Tibial artery (tissue), 4 donors: ENCODE measurements at places on chromosomes 3 and 15.

- H3K27ac ChIP-seq = no peak overlapping the region
- no peaks in the 10 kb centered on the region for H3K27me3 ChIP-seq
Observed at GRCh38 chr3:58835086-58835485, 168.5 kb upstream of the FAM3D start.

DNA sequence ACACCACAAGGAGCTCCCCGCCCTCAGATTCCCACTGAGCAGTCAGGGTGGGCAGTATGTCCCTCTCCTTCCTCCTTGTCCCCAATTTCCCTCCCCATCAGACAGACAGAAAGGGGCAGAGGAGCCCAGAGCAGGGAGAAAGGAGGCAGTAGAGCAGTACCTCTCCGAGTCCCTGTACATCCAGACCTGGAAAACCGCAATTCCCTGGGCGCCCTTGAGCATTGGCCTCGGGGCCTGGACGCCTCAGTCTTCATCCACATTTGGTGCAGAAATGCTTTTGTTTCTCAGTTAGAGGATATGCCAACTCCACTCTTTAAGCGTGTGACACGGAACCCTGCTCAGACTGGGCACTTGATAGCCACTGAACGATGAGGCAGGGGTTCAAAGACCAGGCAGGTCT lies 5.9 kb downstream of the ISG20 start:
- no peaks in the 10 kb centered on the region for H3K27me3 ChIP-seq
- H3K36me3 ChIP-seq = no peaks in the 10 kb centered on the region
- no peak for DNase-seq
- no peak overlapping the region for H3K4me3 ChIP-seq
- no peaks in the 10 kb centered on the region for H3K4me1 ChIP-seq

GRCh38 chr3:54176106-54176505 lies 53.8 kb downstream of the CACNA2D3 start:
- H3K27ac ChIP-seq = no peak overlapping the region
- no peaks in the 10 kb centered on the region for H3K4me1 ChIP-seq
- DNase-seq = no peak
- no peaks in the 10 kb centered on the region for H3K27me3 ChIP-seq
- no peaks in the 10 kb centered on the region for H3K36me3 ChIP-seq

- no peaks in the 10 kb centered on the region for H3K27me3 ChIP-seq
- H3K4me3 ChIP-seq = peak overlapping the region; percentile 91
- no peak for DNase-seq
- peak overlapping the region; percentile 89 for H3K27ac ChIP-seq
- H3K36me3 ChIP-seq = no peaks in the 10 kb centered on the region
- H3K4me1 ChIP-seq = peaks cover 58% of the 10 kb centered on the region
Observed at GRCh38 chr3:52895418-52895817, 1.9 kb downstream of the STIMATE start.

DNA sequence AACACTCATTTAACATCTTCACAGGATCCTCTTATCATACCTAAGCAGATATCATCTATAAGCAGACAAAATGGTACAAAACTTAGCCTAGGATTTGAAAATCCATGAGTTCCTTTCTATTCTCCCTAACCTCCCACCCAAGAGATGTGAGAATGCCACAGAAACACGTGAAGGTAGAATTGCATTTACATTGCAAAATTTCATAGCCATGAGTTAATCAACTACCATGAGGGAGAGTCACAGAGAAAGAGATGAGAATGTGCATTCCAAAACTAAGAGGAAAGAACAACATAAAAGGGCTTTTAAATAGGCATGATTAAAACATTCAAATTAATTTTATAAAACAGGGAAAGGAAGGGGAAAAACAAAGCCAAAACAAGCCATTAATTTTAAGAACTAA lies 806.2 kb downstream of the NTRK3 start:
- H3K27me3 ChIP-seq = no peaks in the 10 kb centered on the region
- H3K4me1 ChIP-seq = no peaks in the 10 kb centered on the region
- no peaks in the 10 kb centered on the region for H3K36me3 ChIP-seq
- H3K4me3 ChIP-seq = no peak overlapping the region

DNA sequence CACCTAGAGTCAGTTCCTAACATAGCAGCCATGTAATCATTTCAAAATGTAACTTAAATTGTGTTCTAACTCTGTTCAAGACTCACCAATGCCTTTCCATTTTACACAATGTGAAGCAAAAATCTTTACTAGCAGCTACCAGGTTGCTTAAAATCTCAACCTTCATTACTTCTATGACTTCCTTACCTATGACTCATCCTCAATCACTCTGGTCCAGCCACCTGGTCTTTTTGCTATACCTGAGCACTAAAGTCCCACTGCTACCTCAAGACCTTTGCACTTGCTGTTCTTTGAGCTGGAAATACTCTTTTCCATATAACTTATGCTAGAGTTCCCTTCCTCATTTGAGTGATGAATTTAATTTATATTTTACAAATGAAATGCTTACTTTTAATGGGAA lies 993.2 kb downstream of the NTRK3 start:
- H3K27ac ChIP-seq = no peak overlapping the region
- H3K36me3 ChIP-seq = no peaks in the 10 kb centered on the region
- H3K4me3 ChIP-seq = no peak overlapping the region
- H3K4me1 ChIP-seq = no peaks in the 10 kb centered on the region
- no peak for DNase-seq
- no peaks in the 10 kb centered on the region for H3K27me3 ChIP-seq

GRCh38 chr3:105533960-105534359 lies 167.3 kb downstream of the ALCAM start:
- no peak overlapping the region for H3K27ac ChIP-seq
- H3K27me3 ChIP-seq = no peaks in the 10 kb centered on the region
- no peak for DNase-seq
- no peaks in the 10 kb centered on the region for H3K4me1 ChIP-seq
- peaks cover 5% of the 10 kb centered on the region for H3K36me3 ChIP-seq

DNA sequence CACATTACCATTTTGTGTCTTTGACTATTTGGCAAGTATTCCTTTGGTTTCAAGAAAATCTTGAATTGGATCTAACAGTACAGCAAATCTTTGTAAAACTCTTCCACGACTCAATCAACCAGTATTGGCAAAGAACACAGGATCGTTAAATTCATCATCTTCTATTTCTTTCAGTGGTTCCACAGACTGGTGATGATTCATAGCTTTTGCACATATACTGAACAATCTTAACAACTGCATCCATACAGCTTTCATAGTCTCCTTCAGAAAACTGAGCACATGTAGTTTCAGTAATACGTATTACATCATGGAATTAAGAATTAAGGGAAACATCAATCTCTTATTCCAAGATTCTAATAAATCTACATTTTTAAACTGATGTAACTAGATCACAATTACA lies 91.6 kb upstream of the LIPC start:
- H3K4me3 ChIP-seq = no peak overlapping the region
- no peak overlapping the region for H3K27ac ChIP-seq
- no peaks in the 10 kb centered on the region for H3K27me3 ChIP-seq

GRCh38 chr3:171543759-171544300 lies 83.6 kb upstream of the TNIK start:
- no peaks in the 10 kb centered on the region for H3K27me3 ChIP-seq
- H3K27ac ChIP-seq = no peak overlapping the region
- H3K36me3 ChIP-seq = no peaks in the 10 kb centered on the region
- no peak for DNase-seq
- no peak overlapping the region for H3K4me3 ChIP-seq

DNA sequence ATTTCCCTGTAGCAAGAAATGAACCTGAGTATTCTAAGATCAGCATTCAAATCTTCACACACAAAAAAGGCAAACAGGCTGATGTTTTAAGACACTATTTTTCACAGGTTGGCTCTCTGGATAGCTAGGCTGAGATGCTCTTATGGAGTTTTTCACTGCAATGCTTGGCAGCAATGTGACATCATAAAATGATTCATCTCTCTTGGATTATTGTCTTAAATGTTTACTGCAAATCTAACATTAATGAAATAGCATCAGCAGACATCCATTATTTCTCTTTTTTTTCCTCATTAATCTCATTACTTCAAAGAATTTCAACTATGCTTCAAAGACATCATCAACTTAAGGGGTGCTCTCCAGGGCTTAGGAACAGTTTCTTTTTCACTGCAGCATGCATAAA lies 23.6 kb upstream of the SSUH2 start:
- H3K27ac ChIP-seq = no peak overlapping the region
- no peaks in the 10 kb centered on the region for H3K27me3 ChIP-seq
- DNase-seq = no peak
- H3K4me3 ChIP-seq = no peak overlapping the region
- no peaks in the 10 kb centered on the region for H3K4me1 ChIP-seq
- no peaks in the 10 kb centered on the region for H3K36me3 ChIP-seq

DNA sequence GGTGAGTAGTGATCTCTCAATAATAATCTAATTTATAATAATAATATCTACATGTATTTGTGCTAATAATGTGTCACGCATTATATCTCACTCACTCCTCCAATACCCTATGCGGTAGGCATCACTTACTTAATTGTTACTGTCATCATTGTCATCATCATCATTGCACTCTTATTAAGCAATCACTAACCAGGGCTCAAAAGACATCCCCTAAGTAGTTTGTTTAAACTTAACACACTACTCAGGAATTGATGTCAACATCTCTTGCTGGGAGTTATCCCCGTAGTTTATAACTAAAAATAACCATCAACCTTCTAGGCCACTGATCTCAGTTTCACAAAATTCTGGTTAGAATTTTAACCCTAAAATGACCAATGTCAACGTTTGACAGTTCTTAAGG lies 56.8 kb upstream of the ICE2 start:
- H3K4me1 ChIP-seq = peaks cover 8% of the 10 kb centered on the region
- no peaks in the 10 kb centered on the region for H3K36me3 ChIP-seq
- DNase-seq = no peak
- H3K4me3 ChIP-seq = no peak overlapping the region
- H3K27me3 ChIP-seq = no peaks in the 10 kb centered on the region

- no peak overlapping the region for H3K4me3 ChIP-seq
- H3K27me3 ChIP-seq = no peaks in the 10 kb centered on the region
- no peaks in the 10 kb centered on the region for H3K36me3 ChIP-seq
- DNase-seq = peak; percentile 66
Observed at GRCh38 chr15:100215031-100215842, 126.5 kb downstream of the ADAMTS17 start.

- H3K36me3 ChIP-seq = no peaks in the 10 kb centered on the region
- H3K4me1 ChIP-seq = no peaks in the 10 kb centered on the region
- no peak for DNase-seq
Observed at GRCh38 chr3:123764647-123765046, 119.5 kb downstream of the MYLK start.

DNA sequence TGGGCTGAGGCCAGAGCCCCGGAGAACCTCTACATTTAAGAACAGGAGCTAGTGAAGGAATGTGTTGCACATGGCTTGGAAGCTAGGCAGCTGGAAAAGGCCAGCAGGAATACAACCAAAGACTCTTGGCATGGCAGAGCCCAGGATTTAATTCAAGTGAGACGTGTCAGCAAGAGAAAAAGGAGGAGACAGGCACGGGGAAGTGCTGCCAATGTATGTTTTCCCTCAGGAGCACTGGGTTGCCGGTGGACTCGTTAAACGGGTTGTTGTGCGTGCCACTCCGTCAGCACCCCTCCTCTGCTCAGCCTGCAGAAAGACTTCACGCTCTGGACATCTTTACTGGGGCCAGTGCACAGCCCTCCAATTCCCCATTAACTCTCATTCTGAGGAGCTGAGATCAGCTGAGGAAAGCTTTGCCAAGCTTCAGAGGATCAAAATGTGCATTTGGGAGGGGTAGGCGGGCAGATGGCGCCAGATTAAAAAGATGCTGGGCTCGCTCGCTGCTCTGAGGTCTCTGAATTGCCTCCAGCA lies 103.7 kb downstream of the PDZRN3 start:
- peak overlapping the region; percentile 78 for H3K27ac ChIP-seq
- DNase-seq = peak; percentile 61
- H3K36me3 ChIP-seq = no peaks in the 10 kb centered on the region

DNA sequence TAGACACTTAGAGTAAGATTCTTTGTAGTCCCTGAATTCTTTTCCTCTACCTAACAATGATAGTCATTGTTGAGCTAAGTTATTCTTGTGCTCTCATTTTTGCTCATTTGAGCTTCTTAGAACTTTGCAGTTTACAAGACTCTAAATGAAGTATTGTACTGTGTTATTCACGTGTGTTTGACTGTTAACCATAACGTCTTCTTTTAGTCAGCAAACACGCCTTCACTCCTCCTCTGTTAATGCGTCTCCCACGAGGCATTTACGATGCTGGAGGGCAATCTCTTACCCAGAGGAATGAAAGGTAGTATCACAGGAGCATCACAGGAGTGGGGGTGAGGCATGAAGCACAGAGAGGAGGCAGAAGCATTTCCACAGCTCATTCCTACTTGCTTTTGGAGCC lies 14.8 kb upstream of the P2RY14 start:
- no peaks in the 10 kb centered on the region for H3K36me3 ChIP-seq
- H3K27me3 ChIP-seq = no peaks in the 10 kb centered on the region
- no peak for DNase-seq
- H3K4me3 ChIP-seq = no peak overlapping the region

DNA sequence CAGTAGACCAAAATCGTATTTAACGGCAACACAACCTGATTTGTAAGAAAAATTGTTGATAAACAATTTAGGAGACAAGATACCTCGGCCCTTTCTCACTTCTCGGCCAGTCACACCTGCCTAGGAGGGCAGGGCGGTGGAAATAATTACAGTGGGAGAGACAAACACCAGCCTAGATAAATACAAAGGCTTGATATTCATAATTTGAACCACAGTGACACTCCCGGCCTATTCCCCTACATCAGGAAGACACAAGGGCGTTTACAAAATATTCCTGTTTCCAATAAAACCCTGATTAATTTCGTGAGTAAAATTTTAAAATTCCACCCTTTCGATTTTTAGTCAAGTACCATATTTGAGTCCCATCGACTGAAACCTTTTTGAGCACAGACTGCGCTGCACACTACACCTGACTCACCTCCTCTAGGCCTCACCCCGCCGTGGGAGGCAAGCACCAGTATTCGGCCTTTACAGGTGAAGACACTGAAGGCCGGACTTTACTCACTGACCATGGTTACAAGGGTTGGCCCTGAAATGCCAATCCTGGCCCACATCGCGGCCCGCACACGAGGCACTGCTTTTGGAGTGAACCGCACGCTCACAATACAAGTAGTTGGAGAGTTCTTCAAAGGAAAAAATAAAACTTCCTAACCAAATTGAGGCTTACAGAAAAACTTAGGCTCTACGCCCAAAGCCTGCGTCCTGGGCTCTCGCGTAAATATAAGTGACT lies 794 bp downstream of the ARPP19 start:
- DNase-seq = no peak
- peaks cover 32% of the 10 kb centered on the region for H3K4me1 ChIP-seq
- H3K27ac ChIP-seq = peak overlapping the region; percentile 83
- no peaks in the 10 kb centered on the region for H3K27me3 ChIP-seq
- H3K36me3 ChIP-seq = no peaks in the 10 kb centered on the region
- H3K4me3 ChIP-seq = peak overlapping the region; percentile 75

DNA sequence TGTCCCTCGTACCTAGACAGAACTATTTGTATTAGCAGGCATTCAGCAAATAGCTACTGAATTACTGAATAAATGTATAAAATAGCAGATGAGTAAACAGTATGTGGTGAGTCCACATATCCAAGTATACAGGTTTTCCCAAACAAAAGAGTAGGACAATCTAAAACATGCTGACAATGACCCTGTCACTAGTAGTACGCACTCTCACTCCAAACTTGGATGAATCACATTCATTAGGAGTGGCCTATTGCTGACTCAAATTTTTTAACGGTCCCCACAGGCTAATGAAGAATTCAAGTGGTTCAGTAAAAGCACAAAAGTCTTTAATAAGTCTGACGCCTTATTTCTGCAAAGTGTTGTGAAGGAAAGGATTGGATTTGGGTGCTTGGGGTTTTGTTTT lies 449.3 kb upstream of the THBS1 start:
- H3K4me1 ChIP-seq = peaks cover 18% of the 10 kb centered on the region
- no peaks in the 10 kb centered on the region for H3K27me3 ChIP-seq
- H3K27ac ChIP-seq = no peak overlapping the region
- H3K4me3 ChIP-seq = no peak overlapping the region
